T-helper 17 cell (primary cell): ENCODE measurements at places on chromosomes 11 and 22. TPM values are rescaled to one million over a fixed set of nuclear protein-coding genes. Genes with fewer than 3 reads are reported as not detected.

GRCh38 chr11:130679247-130679646 lies 230.8 kb downstream of the ADAMTS15 start:
- H3K36me3 ChIP-seq: no peaks in the 10 kb centered on the region
- no peak overlapping the region for H3K4me3 ChIP-seq
- H3K27me3 ChIP-seq: peaks cover 18% of the 10 kb centered on the region
- DNase-seq: no peak
- H3K4me1 ChIP-seq: no peaks in the 10 kb centered on the region

Gene CHRDL2
- not detected for total RNA-seq

DNA sequence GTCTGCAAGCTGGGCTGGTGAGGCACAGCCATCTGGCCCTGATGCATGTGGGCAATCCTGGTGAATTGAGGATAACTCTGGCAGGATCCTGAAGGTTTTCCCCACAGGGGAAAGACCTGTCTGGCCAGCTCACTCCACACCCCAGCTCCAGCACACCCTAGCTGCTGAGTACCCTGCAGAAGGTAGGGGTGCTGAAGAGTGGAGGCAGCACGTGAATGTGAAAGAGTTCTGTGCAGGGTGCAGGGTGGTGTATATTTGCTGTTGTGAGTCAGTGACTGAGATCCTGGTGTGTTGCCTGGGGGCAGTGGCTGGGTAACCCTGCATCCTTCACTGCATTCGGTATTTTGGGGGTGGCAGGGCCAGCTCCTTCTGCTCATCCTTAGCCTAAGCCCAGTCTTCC lies 22.4 kb downstream of the DGAT2 start:
- H3K27ac ChIP-seq: no peak overlapping the region
- H3K27me3 ChIP-seq: no peaks in the 10 kb centered on the region
- H3K4me3 ChIP-seq: no peak overlapping the region
- DNase-seq: no peak
- H3K36me3 ChIP-seq: no peaks in the 10 kb centered on the region
- no peaks in the 10 kb centered on the region for H3K4me1 ChIP-seq

- no peak overlapping the region for H3K27ac ChIP-seq
- no peak for DNase-seq
- peaks cover 30% of the 10 kb centered on the region for H3K4me1 ChIP-seq
- H3K36me3 ChIP-seq: no peaks in the 10 kb centered on the region
- H3K4me3 ChIP-seq: no peak overlapping the region
Measured at GRCh38 chr11:48062649-48063048, 82.3 kb downstream of the PTPRJ start.

Gene CCDC116
- 0.13 TPM for total RNA-seq

Gene NPAS4
- total RNA-seq: not detected

Gene MS4A10
- total RNA-seq: not detected

DNA sequence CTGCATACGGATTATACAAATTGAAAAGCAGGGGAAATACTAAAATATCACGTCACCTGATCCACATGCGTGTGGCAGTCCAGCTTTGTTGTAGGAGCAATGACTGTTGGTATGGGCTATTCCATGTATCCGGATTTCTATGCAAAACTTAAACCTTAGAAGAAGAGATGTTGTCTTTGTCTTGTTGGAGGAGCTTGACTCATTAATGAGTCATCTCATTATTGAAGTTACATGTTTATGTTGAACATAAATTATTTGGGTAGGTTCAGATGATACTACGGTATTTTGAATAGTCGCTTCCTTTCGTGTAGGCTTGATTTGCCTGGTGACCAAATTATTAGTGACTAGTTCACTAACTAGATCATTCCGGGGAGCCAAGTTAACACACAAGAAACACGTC lies 806 bp upstream of the SAAL1 start:
- H3K36me3 ChIP-seq: peaks cover 5% of the 10 kb centered on the region
- no peak overlapping the region for H3K4me3 ChIP-seq
- DNase-seq: no peak
- peak overlapping the region; percentile 94 for H3K27ac ChIP-seq
- H3K4me1 ChIP-seq: peaks cover 24% of the 10 kb centered on the region

- peaks cover 11% of the 10 kb centered on the region for H3K4me1 ChIP-seq
- H3K36me3 ChIP-seq: no peaks in the 10 kb centered on the region
- no peaks in the 10 kb centered on the region for H3K27me3 ChIP-seq
- DNase-seq: no peak
Measured at GRCh38 chr22:23856721-23857605, 712 bp upstream of the SLC2A11 start.

- H3K36me3 ChIP-seq: peaks cover 2% of the 10 kb centered on the region
- no peak overlapping the region for H3K27ac ChIP-seq
- H3K4me3 ChIP-seq: no peak overlapping the region
- H3K4me1 ChIP-seq: peaks cover 6% of the 10 kb centered on the region
- no peak for DNase-seq
Measured at GRCh38 chr22:23093051-23093788, 22.9 kb downstream of the GNAZ start.
